ENCODE measurements at places on chromosomes 16 and 17.

- DNase-seq = no peak
Observed at GRCh38 chr16:85310868-85311585, 198.8 kb upstream of the CIBAR2 start.

- DNase-seq = peak; percentile 3
Observed at GRCh38 chr16:73011926-73012325, 36.0 kb downstream of the ZFHX3 start.

- no peak for DNase-seq
Observed at GRCh38 chr16:30068750-30069610, 3.4 kb downstream of the ALDOA start.

DNA sequence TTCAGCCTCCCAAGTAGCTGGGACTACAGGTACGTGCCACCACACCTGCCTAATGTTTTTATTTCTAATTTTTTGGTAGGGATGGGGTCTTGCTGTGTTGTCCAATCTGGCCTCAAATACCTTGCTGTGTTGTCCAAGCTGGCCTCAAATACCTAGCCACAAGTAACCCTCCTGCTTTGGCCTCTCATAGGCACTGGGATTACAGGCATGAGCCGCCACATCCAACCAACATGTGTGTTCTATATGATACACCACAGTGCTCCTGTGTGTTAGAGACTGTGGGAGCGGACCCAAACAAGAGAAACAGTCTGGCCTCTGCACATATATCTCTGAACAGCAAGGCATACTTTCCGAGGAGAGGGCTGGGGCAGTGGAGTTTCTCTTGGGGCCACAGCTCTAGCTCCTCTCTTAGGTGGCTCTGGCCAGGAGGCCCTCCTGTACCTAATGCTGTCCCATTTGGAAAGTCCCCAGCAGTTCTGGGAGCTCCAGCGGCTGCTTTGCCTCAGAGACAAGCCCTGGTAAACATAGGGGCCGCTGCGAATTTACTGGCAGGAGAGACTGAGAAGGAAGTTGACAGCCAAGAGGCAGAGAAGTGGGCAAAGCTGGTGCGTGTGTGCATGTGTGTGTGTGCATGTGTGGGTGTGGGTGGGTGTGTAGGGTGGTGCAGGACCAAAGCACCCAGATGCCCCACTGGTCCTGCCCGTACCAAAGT is 95.0 kb downstream of the RAB11FIP4 start:
- no peak for DNase-seq

- DNase-seq = no peak
Observed at GRCh38 chr16:48164907-48165715, 9.3 kb upstream of the ABCC12 start.

DNA sequence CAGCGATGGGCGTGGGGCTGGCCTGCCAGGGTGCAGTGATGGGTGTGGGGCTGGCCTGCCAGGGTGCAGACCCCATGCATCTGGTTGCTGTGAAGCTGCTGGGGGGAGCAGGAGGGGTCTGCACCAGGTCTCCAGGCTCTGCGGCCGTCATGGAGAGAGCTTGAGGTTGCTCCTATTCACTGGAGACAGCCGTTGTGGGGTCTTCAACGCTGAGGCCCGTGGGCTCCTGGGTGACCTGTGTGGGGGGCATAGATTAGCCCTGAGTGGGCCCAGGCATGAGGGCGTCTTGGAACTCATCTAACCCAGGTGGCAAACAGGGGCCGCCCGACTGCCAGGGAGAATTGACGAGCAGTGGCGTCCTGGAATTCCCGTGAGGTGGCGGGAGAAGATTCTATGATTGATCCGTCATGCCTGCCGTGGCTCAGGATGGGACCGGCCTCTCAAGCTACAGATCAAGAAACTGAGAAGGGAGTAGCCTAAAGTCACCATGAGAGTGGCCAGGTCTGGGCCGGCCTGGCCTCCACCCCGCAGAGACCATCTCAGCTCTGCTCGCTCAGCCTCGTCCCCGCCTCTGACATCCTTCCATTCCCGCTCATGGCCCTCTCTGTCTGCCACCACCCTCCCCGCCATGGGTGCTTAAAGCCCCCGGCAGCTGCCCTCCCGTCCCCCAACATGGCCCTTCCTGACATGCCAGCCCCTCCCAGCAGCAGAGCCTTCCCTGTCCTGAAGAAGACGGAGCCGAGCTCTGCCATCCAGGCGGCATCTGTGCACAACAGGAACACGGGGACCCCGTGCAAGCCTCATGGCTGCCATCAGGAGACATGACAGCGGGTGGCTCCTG is 50.7 kb upstream of the ACSF3 start:
- DNase-seq = no peak

DNA sequence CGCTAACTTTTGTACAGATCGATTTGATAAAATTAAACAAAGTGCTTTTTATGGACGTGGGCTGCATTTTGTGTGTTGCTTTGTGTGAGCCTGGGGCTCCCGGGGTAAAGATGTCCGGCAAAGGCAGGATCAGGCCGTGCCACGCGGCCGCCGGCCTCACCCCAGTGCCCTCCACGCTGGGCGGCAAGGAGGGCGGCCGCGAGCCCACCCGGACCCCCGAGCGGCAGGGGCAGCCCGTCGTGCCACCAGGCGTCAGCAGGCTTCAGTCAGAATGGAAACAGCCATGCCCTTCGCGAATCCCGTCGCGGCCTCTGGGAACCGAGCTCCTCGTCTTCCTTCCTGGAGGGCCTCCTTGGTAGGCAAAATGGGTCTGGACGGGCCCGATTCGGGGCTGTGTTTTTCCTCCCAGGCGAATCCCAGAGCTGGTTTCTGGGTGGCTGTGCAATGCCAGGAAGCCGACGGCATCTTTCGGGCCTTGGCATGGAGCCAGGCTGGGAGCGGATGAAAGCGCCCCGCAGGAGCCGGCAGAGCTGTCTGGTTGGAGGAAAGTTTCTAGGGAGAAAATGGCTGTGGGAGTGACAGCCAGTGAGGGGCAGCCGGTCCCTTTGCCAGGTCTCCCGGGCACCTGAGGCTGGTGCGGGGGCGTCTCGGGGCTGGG is 5.5 kb downstream of the SOX8 start:
- no peak for DNase-seq

GRCh38 chr17:2157675-2158395 is 102.9 kb downstream of the HIC1 start:
- no peak for DNase-seq

DNA sequence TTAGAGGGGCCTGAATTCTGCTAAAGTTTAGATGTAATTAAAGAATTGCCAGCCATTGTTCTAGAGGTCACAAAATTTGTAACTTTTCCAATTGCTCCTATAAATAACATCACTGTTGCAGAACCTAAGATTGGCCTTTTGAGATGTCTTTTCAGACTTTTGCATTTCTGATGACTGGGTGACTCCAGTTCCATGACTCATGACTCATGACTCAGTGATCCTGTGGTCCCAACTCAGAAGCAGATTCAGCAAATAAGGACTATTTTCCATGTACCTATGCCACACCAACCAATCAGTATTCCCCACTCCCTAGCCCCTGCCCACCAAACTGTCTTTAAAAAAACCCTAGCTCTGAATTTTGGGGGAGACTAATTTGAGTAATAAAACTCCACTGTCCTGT is 740.9 kb downstream of the CDH8 start:
- DNase-seq = no peak

DNA sequence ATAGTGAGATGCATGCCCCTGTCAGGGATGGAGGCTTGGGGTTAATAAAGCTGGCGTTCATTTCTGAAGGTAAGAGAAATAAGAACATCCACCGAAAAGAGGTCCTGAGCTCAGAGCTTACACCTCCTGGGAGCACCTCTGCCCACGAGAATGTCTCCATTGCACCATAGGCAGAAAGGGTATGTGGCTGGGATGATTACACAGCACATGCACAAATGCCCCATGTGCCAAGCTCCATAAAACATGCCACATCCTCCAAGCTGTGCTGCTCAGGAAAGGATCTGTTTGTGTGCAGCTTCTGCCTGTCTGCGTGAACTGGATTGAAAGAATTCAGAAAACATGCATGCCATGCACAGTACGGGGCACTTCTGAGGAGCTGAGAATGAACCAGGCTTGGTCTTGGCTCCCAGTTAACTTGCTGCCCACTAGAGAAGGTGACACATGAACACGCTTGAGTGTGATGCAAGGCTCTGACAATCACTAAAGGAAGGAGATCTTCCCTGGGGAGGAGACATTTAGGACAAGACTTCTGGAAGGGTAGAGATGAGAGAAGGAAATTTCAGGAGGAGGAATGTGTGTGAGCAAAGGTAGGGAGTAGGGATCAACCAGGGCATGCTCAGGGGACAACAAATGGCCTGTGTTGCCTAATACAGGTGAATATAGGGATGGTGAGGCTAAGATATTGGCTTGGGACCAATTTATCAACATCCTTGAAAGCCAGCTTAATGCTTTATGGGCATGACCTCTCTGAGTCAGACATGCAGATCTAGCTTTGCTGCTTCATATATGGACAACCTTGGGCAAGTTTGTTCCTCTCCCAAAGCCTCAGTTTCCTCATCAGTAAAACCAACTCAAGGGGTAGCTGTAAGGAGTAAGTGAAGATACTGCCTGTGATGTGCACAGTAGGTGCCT is 32.0 kb upstream of the SMPD3 start:
- DNase-seq = no peak

DNA sequence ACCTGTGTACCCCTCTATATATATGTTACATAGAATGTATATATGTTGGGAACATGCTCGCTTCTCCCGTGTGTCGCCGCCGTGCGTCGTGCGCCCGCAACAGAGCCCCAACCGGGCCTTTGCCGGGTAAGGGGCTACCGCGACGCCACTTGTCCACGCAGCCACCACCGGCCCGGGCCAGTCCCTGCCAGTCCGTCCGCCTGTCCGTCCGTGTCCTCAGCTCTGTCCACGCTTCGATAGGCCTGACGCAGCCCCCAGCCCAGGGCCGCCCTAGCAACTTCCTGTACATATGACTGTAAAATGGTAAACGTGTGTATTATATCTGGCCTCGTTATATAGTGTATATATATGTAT is 25.9 kb downstream of the SREBF1 start:
- DNase-seq = no peak

- DNase-seq = peak; percentile 8
Observed at GRCh38 chr17:81036197-81036941, 1.4 kb downstream of the BAIAP2 start.

DNA sequence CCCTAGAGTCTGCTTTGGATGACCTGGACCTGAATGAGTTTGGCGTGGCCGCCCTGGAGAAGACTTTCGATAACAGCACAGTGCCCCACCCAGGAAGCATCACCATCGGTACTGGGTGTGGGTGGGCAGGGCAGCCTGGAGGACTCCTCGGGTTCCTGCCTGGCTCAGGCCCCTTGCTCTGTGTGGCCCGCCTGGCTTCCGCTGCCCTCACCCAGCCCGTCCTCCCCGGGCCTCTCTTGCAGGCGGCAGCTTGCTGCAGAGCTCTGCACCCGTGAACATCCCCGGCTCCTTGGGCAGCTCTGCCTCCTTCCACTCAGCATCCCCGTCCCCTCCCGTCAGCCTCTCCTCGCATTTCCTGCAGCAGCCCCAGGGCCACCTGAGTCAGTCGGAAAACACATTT is 24.5 kb downstream of the UNC13D start:
- no peak for DNase-seq

GRCh38 chr16:61362585-61362984 is 673.7 kb downstream of the CDH8 start:
- no peak for DNase-seq

DNA sequence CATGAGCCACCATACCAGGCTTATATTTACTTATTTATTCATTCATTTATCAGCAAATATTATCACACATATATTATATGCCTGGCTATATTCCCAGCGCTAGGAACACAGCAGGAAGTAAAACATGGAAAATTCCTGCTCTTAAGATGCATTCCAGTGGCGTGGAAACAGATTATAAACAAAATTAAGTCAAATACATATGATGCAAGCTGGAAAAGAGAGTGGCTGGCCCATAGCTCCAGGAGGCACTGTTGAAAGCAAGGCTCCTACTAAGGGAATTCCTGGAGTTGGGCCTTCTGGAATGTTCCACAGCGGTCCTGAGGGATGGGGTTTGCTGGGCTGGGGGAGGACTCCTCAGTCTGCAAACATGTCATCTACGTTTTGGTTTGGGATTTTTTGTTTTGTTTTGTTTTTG is 18.4 kb downstream of the ADCY9 start:
- DNase-seq = no peak

DNA sequence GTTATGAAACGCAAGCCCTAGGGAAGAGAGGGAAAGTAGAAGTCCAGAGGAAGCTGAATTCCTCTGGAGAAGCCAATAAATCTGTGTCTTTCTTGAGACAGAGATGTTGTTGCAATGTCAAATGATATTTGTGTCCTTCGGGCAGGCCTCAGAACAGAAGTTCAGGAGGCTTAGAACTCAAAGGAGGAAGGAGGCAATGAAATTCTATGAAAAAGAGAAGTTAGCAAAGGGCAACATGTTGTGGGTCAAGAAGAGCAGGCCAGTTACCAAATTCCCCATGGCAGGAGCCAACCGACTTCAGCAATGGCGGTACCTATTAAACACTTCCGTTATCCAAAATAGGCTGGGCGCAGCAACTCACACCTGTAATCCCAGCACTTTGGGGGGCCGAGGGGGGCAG is 109.0 kb upstream of the DHX40 start:
- DNase-seq = no peak

DNA sequence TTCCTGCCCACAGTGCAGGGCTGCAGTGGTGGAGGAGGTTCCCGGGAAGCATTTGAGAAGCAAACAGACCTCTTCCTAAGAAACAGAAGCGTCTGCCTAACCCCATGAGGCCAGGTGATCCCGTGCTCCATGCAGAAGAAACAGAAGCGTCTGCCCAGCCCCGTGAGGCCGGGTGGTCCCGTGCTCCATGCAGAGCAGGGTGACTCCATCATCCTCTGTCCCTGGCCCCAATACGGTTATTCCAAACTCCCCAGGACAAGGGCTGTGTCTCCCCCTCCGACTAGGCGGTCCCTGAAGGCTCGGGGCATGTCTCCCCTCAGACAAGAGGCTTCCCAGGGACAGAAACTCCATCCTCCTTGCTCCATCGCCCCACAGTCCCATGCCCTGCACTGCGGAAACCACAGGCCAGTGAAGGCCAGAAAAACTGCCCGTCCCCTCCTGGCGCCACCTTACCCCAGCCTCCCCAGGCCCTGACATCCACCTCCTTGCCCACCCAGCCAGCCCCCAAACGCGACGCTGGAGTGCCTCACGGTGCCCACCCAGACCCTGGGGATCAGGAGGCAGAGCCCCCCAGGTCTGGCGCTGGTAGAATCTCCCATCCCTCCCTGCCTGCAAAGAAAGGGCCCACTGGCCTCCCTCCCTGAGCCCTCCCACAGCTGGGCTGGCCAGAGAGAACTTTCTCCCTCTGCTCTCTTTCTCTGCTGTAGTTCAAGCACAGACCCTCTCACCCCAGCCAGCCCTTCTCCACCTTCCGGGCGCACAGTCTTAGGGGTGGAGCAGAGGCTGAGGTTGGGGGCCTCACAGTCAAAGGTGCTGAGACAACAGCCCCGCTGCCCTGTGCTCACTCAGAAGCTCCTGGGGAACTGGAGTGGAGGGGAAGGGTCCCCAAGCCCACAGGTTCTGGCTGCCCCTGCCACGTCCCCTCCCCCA is 30.6 kb upstream of the KRT17 start:
- DNase-seq = peak; percentile 36

DNA sequence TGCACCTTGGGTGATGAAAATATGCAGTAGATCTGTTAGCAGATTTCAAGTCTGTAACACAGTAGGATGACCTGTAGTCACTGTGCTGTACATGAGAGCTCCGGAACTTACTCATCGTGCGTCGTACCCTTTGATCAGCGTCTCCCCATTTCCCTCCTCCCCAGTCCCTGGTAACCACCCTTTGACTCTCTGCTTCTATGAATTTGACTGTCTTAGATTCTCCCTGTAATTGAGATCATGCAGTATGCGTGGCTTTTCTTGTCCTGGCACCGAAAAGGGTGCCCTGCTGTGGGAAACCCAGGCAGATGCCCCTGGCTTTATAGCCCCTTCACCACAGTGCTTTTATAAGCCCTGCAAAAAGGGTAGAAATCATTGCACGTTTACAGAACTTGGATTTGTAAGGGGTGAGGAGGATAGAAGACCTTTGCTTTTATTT is 20.5 kb downstream of the CLEC16A start:
- no peak for DNase-seq

Data from DMS79 treated with DMSO at 0.1 percent for 48 hours (cell line).